Muscle of back (tissue), 13 donors: ENCODE measurements at places on chromosomes 2 and 18. TPM values are rescaled to one million over a fixed set of nuclear protein-coding genes. Genes with fewer than 3 reads are reported as not detected.

FSHR gene
- polyA plus RNA-seq: 0.73 TPM

CCT4 gene
- polyA plus RNA-seq: 124 TPM

CREG2 gene
- 8.1 TPM for polyA plus RNA-seq

GALM gene
- polyA plus RNA-seq: 11.2 TPM

TUBA4B gene
- not detected for polyA plus RNA-seq

C2orf66 gene
- polyA plus RNA-seq: not detected

DNPEP gene
- polyA plus RNA-seq: 37.2 TPM

GRCh38 chr2:82879803-82880202 lies 1579.3 kb downstream of the SUCLG1 start:
- DNase-seq: no peak

DNA sequence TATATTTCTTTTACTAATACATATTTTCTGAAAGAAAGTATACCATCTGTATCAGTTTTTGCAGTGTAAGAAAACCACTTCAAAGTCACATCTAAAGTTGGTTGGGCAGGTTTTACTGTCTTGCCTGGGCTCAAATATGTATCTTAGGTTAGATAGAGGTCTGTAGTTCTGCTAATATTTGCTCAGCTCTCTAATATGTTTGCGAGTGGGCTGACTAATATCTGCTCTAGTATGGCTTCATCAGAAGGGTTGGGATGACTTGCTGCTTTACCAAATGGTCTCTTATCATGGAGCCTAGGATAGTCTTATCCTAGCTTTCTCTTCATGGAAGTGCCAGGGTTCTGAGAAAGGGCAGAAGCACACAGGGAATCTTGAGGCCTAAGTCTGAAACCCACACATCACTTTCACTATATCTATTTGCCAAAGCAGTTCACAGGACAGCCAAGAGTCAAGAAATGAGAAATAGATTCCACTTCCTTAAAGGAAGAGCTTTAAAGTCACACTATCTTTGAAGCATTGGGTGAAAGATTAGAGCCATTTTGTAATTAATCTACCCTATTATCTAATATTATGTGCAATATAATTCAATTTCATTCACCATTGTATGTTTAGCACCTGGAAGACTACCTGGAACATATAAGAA lies 610.0 kb downstream of the KCNJ3 start:
- DNase-seq: no peak

- no peak for DNase-seq
Measured at GRCh38 chr2:214469728-214470127, 58.9 kb downstream of the VWC2L start.

DNA sequence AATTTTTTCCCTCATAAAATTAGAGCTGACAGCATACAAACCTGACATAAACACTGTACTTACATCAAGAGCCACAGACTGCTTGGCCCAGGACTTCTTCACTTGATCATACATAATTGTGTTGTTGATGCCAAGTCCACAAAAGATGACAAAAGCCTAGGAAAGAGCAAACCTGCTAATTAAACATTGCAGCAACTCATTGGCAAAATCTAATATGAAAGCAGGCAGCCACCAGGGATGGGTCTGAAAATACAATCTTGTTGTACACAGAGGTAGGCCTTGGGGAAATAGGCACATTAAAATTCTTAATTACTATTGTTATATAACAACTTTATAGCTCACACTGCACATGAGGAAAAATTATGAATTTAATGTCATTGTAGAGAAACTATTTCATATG lies 255.8 kb downstream of the PDE11A start:
- DNase-seq: no peak

DNA sequence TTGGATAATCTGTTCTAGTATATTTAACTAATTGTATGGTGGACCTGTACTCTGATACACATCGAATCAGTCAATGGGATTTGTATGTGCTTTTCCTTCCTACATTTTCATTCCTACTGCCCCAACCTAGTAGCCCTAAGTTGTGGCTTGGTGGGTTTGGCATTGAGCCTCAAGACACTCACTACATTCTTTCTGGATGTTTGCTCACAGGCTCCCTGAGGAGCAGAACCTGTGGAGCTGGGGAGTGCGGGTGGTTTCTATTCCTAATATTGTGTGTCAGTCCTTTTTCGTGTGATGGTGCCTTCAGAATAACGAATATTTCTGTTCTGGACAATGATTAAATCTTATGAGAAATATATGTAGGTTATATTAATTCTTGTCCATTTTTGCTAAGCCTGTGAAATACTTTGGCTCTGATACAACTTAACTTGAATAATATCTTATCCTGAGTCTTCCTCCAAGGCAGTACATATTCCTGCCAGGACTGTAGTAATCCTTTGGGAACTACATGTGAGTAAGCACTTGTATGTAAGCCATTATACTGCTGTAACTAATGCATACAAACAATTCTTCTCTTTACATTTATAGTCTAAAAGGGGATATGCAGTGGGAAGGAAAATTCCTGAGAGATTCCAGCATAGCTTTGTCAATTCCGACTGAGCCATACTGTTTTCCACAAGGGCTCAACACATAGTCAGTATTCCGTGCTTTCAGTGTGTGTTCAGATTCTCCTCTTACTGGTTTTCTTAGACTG lies 150.6 kb downstream of the AGPS start:
- DNase-seq: peak; percentile 81

- DNase-seq: peak; percentile 44
Measured at GRCh38 chr2:182585001-182585400, 131.1 kb upstream of the DNAJC10 start.

GRCh38 chr2:227241005-227241404 lies 76.6 kb downstream of the COL4A3 start:
- DNase-seq: no peak

DNA sequence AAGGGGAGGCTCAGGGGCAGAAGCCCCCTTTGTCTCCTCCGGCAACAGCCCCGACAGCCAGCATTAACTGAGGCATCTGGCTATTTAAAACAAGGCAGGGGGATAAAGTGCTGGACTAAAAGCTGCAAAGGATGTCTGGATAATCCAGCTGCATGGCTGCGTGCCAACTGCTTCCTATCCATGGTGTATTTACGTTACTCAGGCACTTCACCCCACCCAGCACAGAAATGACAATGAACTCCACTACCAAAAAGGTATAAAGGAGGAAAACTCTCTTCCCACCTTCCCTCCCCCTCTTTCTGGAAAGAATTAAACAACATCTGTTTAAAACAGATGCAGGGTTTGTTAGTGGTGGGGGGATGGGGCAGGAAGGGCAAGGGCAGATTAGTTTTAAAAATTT lies 82.5 kb downstream of the SPRED2 start:
- peak; percentile 79 for DNase-seq

- DNase-seq: no peak
Measured at GRCh38 chr2:3288470-3289170, 89.0 kb downstream of the EIPR1 start.

DNA sequence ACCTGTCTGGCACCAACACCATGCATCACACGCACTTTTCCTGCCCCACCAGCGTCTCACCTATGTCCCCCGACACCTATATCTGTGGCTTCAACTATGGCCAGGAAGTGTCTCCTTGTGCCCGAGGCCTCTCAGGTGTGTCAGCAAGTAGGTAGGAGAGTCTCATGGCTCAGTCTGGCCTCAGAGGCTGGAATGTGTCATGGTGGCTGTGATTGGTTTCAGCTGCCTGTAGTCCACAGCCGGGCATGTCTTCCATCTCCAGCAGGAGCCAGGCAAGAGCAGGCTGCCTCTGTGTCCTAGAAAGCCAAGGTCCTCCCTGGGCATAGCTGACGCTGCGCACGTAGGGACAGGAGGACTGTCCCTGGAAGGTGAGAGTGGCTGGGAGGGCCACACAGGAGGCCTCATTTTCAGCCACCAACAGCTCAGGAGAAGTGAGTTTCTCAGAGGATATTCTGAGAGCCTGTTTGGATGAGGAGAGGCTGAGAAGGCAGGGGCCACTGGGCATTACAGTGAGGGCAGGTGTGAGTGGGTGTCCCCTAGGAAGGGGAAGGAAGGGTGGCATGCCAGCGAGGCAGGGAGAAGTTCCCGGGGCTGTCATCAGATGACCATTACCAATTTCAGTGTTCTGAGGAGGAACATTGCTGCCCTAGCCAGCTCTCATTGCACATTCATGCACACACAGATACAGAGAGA lies 47.2 kb downstream of the SDC1 start:
- DNase-seq: no peak
